ENCODE measurements at places on chromosomes 12 and 14.

GRCh38 chr12:47803191-47803875, 16.4 kb downstream of the HDAC7 start:
- no peak for DNase-seq

DNA sequence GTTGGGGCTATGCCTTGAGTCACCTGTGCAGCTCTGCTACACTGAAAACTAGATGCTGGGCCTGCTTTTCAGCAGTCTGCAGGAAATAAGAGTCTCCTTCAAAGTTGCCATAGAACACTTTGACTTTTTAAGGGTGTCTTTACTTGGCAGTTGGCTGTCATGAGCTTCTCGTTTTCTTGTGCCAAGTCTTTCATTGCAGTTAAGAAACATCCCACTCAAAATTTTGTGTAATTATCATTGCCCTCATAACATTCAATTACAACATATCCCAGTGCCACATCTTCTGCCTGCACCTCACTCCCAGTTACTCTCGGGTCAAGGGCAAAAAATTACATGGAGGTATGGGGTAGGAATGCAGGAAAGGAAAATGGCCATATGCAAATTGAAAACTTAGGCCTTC, 29.1 kb downstream of the GPR65 start:
- DNase-seq = no peak

GRCh38 chr14:68820999-68821683, 28.3 kb upstream of the ZFP36L1 start:
- no peak for DNase-seq

GRCh38 chr12:4164188-4164558, 109.4 kb upstream of the CCND2 start:
- DNase-seq = no peak

DNA sequence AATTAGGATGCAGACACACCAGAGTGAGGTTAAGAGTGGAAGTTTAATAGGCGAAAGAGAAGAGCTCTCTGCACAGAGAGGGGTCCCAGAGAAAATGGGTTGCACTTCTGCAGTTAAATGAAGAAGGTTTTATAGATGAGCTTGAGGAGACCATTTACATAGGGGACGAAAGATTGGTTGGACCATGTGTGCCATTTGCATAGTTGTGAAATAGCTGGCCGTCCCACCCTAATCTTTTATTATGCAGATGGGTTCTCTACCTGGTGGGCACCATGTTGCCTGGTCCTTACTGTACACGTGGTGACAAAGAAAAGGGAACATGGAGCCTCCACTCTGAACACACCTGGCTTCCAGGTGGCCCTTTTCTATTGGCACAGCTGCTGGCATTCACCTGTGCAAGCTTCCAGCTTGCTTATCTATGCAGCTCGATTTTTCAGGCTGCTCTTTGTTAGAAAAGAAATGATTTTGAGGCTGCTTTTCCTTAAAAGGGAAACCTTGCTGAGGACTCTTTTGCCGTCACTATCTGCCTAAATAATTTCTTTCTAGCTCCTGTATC, 67.1 kb upstream of the SRSF5 start:
- DNase-seq = no peak

DNA sequence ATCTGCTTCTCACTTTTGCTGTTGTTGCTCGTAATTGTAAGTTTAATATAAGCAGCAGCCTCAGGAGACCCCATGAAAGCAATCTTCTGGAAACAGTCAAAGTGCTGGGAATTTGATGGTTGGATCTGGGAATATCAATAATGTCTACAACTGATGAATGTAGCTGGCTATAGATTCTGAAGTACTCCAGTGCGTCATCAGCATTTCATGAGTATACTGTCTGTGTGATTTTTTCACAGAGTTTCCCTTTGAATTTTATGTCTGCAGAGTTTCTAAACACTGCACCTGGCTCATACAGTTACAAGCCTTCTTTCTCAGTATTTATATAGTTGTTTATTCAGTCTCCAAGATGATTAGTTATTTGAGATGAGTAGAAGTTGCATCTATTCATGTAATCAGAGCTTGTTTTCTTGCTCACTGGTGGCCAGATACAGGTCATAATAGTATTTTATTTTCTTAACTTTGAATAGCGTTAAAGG, 222.3 kb downstream of the RAD51B start:
- DNase-seq = peak; percentile 40

- no peak for DNase-seq
These were observed 145.0 kb downstream of the SLC38A6 start for GRCh38 chr14:61125867-61126572.

- DNase-seq = no peak
These were observed 261.4 kb downstream of the DIO2 start for GRCh38 chr14:79949906-79950305.

DNA sequence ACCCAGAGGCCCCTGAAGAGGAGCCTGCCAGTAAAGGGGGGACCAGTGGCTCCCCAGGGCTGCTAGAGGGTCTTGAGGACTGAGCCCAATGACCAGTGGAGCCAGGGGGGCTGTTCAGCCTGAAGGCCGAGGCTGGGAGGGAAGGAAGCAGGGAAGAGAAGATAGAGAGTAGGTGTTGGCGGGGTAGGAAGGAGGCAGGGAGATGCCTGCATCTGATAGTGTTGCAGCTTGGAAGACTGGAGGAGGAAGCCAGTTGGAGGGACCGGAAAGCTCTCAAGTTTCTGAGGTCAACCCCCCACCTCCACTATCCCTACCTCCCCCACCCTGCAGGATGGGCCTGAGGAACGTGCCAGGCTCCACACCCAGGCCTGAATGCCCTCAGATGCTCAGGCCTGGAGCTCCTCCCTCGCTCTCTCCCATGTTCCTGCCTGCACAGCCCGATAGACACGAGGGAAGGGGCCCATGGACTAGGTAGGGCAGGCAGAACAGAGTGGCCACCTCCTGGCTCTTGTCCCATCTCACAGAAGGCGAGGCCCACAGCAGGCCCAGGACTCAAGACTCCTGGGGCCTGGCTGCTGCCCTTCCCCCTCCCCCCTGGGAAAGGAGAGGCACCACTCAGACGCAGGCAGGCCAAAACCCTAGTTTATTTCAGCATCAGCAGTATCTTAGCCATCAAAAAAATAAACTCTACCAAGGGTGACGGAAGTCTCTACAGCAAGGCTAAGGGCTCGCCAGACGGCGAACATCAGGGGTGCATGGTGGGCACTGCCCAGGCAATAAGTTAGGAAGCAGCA, 3.4 kb downstream of the CKB start:
- no peak for DNase-seq

DNA sequence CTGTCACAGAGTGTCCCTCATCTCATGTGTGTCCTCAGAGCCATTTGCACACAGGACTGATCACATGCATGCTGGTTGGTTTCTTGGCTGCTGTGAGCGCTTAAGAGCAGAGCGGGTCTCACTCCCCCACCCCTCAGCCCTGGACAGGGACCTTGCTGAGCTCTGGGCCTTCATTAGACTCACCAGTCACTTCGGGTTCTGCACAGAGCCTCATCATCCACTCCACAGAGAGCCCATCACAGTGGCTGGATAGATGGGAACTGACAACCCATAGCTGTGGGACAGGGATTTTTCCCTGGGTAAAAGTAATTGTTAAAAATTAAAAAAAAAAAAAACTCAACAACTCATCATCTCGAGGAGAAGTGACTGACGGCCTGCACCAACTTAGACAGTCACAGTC, 8.2 kb downstream of the GLRX5 start:
- no peak for DNase-seq

DNA sequence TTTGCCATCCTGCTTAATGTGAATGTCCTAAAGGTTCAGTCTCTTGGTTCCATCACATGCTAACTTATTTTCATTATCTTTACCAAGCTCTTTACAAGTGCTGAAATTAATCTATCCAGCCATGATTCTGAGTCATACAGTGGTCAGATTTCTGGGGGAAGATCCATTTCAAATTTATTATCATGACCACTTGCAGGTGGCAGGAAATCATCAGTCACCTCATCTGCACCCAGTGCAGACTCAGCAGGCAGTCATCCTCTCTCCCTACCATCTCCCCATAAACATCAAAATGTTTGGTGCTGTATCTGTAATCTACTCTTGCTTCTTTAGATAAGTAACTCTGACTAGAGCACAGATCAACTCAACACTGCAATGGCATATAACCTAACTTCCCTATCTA, 23.5 kb downstream of the ATG14 start:
- no peak for DNase-seq

- DNase-seq = no peak
These were observed 52.3 kb upstream of the RD3L start for GRCh38 chr14:103994535-103995184.

DNA sequence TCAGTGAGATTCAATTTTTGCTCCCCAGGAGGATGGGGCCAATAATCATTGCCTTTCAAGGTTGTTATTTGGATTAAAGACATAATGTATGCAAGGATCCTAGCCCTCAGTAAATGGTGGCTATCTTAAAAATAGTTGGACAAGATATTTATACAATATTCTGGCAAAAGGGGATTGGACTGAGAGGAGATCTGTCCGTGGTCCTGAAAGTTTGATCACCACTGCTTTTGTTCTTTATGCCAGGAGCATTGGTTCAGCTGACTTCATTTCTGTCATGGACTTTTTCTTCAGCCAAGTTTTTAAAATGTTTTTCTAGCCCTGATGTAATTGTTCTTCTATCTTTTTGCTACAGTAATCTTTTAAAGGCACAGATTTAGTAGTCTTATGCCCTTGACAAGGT, 70.2 kb upstream of the TCL1A start:
- no peak for DNase-seq

GRCh38 chr12:6832125-6832524, 3.9 kb downstream of the P3H3 start:
- DNase-seq = no peak

GRCh38 chr12:57476162-57476992, 3.3 kb downstream of the ARHGAP9 start:
- DNase-seq = no peak

GRCh38 chr14:80465546-80466220, 254.4 kb upstream of the DIO2 start:
- no peak for DNase-seq

GRCh38 chr14:69260190-69260860, 367 bp downstream of the GALNT16 start:
- DNase-seq = no peak

DNA sequence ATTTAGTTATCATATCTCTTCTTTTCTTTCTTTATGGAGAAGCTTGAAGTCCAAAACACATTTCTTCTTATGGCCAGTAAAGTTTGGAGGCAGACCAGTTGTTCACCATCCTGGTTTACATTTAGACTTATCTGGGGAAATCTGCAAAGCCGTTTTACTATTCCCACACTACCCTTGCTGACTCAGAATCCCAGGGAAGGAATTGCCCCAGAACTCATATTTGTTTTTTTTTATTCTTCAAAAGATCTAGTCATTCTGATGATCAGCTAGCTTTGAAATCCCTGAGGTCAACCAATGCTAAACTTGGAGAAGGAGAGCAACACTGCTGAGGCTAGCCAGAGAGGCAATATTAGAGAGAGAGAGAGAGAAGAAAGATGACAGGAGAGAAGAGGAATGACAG, 12.3 kb upstream of the LMO3 start:
- DNase-seq = no peak

DNA sequence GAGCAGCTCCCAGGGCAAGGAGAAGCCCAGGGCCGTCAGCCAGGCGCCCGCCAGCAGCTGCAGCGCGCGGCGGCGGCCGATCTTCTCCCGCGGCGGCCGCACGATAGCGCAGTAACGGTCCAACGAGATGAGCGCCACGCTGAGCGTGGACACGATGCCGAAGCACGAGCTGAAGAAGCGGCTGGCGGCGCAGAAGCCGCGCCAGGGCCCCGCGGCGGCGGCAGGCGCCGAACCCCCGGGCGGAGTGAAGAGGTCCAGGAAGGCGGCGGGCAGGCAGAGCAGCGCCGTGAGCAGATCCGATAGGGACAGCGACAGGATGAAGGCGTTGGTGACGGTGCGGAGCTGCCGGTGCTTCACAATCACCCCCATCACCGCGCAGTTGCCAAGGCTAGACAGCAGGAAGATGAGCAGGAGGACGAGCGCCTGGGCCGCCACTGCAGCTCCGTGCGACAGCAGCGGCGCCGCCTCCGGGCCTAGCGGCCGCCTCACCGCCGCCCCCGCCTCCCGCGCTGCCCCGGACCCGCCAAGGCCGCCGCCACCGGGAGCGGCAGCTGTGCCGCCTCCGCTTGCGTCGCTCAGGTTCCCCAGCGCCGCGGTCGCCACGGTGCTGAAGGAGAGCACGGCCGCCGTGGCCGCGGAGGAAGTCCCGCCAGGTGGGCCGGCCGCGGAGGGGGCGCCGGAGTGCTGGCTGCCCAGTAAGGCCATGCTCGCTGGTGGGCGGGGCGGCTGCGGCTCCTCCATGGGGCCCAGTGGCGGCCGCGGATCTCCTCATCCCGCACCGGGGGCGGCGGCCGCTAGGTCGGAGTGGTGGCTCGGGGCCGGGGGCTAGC, 479 bp downstream of the GPR135 start:
- DNase-seq = no peak

DNA sequence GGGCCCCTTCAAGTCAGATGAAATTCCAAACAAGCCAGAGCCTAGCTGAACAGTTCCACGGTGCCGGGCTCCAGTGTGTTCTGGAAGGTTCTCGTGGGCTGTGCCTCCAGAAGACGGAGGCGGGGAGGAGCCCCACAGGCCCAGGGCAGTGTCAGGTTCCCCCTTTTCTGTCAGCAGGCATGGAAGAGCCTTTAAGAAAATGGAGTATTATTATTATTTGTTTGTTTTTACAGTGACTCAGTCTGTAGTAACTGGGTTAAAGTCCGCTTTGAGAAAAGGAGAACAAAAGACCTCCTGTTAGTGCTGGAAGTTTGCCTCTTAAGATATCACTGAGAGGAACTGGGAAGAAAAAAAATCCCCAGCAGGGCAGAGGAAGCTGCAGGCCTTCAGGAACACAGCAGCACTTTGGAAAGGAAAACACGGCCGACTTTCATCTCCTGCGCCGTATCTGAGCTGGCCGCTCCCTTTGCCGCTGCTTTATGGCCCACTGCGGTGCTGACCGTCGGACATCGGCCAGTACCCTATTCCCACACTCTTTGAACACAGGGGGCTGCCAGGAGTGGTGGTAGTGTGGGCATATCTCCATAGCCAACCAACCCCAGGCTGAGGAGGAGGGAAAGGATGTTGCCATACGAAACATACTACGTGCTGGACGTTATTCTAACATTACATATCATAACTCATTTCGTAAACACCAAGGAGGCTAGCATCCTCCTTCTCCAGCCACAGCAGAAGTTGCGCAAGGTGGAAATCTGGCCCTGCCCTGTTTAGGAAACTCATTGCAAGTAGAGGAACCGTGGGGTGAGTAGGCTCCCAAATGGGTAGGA, 194.0 kb downstream of the ZFP36L1 start:
- no peak for DNase-seq

GRCh38 chr12:6952863-6953441, 1.8 kb downstream of the PTPN6 start:
- no peak for DNase-seq

- no peak for DNase-seq
These were observed 1.1 kb downstream of the GPHN start for GRCh38 chr14:66508846-66509621.

- no peak for DNase-seq
These were observed 16.5 kb upstream of the KRT78 start for GRCh38 chr12:52865090-52865944.

GRCh38 chr12:132469423-132469822, 20.5 kb upstream of the FBRSL1 start:
- DNase-seq = no peak

All from NCI-H1436 treated with DMSO at 0.1 percent for 48 hours (cell line).